ENCODE measurements at places on chromosomes 12 and 14. TPM values are rescaled to one million over a fixed set of nuclear protein-coding genes. Genes with fewer than 3 reads are reported as not detected.
A peak's percentile ranks its signal among the peaks of the same experiment; 100 is the strongest.

GRCh38 chr12:116662612-116663144 is 75.2 kb downstream of the SPRING1 start:
- DNase-seq, result no peak

- no peak for DNase-seq
These were observed 78.5 kb downstream of the ARL6IP4 start for GRCh38 chr12:123058980-123059379.

GRCh38 chr12:108156717-108157116 is 27.6 kb downstream of the WSCD2 start:
- no peak for DNase-seq

GRCh38 chr12:1592444-1593173 is 1.8 kb downstream of the FBXL14 start:
- no peak for DNase-seq

DNA sequence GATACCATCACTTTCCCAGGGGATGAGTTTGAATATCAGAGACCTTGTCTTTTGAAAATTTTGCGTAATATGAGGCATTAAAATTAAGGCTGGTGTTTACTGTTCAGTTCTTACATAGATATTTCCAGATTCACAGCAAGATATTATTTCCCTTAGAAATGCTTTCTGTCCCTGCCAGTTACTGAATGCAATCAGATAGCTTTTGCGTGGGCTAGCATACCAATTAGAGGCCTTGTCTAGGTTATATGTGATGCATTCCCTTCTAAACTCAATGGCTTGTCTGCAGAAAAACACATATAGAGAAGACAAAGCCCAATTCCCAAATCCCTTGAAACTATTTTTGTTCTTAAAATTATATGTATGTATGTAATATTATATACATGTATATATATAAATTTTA is 167.8 kb downstream of the RMST start:
- DNase-seq, result no peak

GRCh38 chr14:81268016-81268416 is 47.3 kb upstream of the GTF2A1 start:
- DNase-seq, result peak; percentile 25

DNA sequence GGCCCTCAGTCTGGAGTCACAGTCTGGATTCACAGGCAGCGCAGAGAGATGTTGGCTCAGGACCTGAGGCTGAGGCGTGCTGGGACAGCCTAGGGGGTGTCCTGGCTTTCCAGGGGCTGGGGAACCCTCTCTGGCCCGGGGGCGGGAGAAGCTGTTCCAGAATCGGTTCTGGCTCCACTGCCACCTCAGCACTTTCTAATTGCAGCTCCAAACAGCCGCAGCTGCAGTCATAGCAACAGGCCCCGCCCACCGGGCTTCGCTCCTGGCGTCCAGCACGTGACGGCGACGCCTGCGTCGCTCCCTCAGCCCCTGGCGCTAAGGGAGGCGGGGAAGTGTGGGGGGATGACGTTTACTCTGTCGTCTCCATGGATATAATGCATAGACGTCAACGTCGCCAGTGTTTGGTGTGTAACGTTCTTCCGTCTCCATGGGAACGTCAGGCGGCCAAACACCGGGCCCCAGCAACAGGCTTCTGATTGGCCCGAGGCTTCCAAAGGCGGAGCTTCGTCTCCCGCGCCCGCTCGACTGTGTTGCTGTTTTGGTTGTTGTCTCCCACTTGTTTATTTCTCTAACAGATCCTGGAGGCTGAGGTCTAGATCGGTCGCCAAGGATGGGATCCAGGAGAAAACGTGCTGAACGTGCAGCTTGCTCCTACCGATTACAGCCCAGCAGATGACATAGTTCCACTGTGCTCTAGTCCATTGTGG is 19.7 kb upstream of the FOS start:
- DNase-seq, result peak; percentile 99

GRCh38 chr14:48382961-48383360 is 707.6 kb upstream of the MDGA2 start:
- no peak for DNase-seq

The MIPOL1 gene
- total RNA-seq, result 18.3 TPM

DNA sequence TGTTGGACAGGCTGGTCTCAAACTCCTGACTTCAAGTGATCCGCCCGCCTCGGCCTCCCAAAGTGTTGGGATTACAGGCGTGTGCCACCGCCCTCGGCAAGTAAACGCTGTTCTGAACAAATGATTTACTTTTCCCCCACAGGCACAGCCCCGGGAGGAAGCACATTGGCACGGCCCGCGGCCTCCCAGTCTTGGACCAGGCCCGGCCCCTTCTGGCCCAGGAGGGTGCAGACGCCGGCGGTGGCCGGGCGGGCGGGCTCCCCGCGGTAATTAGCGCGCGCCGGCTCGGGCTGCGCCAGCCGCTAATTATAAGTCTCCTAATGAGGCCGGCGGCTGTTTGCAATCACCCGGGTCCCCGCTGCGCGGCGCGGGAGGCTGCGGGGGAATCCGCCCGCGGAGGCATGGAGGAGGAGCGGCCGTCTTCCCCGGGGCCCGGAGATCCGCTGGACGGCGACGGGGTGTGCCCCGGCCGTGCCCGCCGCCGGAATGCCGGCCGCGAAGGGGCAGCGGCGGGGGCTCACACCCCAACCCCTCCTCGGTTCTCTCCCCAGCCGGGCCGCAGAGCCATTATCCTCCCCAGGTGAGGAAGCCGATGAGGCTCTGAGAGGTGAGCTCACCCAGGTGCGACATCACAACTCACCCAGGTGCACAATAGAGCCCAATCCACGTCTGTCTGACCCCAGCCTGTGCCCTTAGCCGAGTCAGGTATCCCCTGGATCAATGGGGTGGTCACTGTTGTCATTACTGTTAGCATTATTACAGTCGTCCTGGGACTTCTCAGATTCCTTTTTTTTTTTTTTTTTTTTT is 3.3 kb upstream of the POP5 start:
- no peak for DNase-seq

DNA sequence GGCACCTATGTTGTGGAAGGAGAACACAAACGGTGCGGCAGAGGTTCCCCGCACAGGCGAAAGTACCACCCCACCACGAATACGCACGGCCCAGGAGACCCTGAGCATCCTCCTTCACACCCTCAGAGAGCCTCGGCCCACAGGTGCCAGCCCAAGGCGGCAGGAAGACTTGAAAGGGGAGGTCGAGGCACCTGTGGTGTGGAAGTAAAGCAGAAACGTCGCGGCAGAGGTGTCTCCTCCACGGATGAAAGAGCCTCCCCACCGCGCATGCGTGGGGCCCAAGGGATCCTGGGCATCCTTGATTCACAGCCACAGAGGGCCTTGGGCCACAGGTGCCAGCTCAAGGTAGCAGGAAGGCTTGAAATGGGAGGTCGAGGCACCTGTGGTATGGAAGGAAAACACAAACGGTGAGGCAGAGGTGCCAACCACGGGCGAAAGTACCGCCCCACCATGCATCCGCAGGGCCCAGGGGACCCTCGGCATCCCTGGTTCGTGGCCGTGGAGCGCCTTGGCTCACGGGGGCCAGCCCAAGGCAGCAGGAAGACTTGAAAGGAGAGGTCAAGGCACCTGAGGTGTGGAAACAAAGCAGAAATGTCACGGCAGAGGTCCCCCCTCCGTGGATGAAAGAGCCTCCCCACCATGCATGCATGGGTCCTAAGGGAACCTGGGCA is 380.1 kb downstream of the ALG10 start:
- DNase-seq, result no peak

The GLT1D1 gene
- total RNA-seq, result not detected

The PARP2 gene
- total RNA-seq, result 4.2 TPM

The IL23A gene
- total RNA-seq, result 25.2 TPM

The BHLHE41 gene
- 16.0 TPM for total RNA-seq

DNA sequence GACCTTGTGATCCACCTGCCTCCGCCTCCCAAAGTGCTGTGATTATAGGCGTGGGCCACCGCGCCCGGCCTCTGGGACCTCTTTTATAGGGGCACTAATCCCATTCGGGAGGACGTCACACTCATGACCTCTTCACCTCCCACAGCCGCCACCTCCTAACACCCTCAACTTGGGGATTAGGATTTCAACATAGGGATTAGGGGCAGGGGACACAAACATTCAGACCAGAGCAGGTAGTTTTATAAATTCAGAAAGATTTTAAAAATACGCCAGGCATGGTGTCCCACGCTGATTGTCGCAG is 49.4 kb downstream of the TPCN1 start:
- DNase-seq, result no peak

GRCh38 chr14:45377166-45377565 is 124.2 kb upstream of the MIS18BP1 start:
- no peak for DNase-seq

- no peak for DNase-seq
These were observed 99.2 kb downstream of the SNAPC1 start for GRCh38 chr14:61861320-61861865.

GRCh38 chr14:69593018-69593677 is 18.2 kb upstream of the SUSD6 start:
- no peak for DNase-seq

The LRFN5 gene
- total RNA-seq, result 0.69 TPM

- DNase-seq, result peak; percentile 90
These were observed 156.3 kb downstream of the TMX1 start for GRCh38 chr14:51396222-51396815.

The C14orf132 gene
- 0.87 TPM for total RNA-seq

DNA sequence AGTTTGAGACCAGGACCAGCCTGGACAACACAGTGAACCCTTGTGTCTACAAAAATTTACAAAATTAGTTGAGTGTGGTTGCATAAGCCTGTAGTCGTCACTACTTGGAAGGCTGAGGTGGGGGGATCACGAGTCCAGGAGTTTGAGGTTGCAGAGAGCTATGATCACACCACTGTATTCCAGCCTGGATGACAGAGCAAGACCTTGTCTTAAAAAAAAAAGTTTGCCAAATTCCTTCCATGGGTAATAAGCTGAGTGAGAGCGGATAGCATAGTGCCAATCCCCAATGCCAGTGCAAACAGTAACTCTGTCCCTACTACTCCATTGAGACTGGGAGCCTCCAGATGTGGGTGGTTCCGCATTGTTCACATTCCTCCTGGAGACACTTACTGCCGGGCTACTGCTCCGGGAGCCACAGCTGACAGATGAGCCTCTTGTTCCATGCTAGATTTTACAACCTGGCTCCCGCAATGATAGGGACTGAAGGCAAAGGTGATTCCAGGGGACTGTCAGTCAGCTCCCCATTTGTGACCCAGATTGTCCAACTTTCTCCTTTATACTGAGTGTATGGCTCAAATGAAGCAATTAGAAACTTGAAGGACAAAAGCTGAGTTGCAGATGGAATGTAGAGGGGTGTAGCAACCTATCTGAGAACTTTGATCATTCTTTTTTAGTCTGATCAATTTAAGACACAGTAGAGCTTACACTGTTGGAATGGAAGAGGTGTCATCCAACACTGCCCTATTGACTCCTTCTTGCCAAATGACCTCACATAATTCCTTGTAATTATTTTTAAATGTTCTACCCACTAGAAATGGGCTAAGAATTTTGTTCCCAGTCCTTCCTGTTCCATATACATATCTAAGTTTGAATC is 13.4 kb upstream of the FRMD6 start:
- DNase-seq, result peak; percentile 71

DNA sequence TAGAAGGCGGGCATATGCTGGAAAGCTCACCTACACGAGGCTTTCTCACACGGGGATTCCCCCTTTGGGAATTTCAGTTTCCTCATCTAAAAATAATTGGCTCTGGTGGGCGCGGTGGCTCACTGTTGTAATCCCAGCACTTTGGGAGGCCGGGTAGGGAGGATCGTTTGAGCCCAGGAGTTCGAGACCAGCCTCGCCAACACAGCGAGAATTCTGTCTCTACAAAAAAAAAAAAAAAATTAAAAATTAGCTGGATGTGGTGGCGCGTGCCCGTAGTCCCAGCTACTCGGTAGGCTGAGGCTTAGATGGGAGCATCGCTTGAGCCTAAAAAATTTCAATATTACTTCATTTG is 400 bp upstream of the NDUFA12 start:
- no peak for DNase-seq

GRCh38 chr14:82704218-82704617 is 1170.6 kb upstream of the SEL1L start:
- DNase-seq, result no peak

DNA sequence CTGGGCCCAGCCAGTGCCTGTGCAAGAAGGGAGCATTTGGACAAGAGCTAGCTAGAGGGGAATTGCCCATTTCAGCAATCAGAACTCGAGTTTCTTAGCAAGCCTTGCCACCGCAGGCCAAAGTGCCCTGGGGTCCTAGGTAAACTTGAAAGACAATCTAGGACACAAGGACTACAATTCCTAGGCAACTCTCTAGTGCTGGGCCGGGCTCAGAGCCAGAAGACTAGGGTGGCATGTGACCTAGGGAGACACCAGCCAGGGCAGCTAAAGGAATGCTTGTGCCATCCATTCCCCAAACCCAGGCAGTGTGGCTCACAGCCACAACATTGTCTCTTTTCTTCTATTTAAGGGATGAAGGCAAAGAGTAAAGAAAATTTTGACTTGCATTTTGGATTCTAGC is 205.0 kb downstream of the BMP4 start:
- DNase-seq, result no peak

The ARF3 gene
- total RNA-seq, result 50.7 TPM

The SERPINA9 gene
- total RNA-seq, result not detected

DNA sequence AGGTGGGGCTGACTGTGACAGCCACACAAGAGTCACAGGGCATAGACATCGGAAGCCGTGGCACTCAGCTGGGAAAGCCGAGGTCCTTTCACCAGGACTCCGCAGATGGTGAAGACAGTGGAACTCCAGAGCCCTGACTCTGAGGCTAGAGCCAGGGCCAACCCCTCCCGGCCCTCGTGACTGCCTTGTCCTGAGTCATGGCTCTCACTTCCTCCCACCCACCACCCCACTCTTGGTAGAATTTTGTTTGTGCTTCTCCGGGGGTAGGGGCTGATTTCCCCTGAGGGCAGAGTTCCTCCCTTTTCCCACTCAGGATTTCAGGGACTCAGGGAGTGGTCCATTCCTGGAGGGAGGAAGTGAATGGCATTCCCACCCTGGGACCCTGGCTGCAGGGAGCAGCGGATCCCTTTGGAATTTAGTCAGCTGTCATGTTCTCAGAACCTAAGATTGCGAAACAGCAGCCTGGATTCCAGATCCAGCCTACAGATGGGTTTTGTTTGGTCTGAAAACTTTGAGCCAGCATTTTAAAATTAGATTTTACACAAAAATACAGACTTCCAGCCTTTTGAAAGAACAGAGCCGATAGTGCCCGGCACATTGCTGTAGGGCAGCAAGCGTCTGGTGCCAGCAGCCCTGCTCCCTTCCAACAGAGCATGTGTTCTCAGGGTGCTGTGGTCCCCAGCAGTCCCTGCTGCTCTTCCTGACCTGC is 50.7 kb downstream of the TPCN1 start:
- DNase-seq, result peak; percentile 78

The TMEM63C gene
- total RNA-seq, result 0.17 TPM

GRCh38 chr12:50057896-50058670 is 687 bp downstream of the ASIC1 start:
- DNase-seq, result no peak

- no peak for DNase-seq
These were observed 100.0 kb downstream of the PPP2R5C start for GRCh38 chr14:101861464-101861863.

Measured in renal cortical epithelial cell (primary cell).